ENCODE measurements at places on chromosomes 3 and 15.

GRCh38 chr15:85840079-85840801, 45.5 kb upstream of the KLHL25 start:
- DNase-seq = peak; percentile 48

- no peak for DNase-seq
Observed at GRCh38 chr3:11381563-11381962, 109.4 kb downstream of the ATG7 start.

DNA sequence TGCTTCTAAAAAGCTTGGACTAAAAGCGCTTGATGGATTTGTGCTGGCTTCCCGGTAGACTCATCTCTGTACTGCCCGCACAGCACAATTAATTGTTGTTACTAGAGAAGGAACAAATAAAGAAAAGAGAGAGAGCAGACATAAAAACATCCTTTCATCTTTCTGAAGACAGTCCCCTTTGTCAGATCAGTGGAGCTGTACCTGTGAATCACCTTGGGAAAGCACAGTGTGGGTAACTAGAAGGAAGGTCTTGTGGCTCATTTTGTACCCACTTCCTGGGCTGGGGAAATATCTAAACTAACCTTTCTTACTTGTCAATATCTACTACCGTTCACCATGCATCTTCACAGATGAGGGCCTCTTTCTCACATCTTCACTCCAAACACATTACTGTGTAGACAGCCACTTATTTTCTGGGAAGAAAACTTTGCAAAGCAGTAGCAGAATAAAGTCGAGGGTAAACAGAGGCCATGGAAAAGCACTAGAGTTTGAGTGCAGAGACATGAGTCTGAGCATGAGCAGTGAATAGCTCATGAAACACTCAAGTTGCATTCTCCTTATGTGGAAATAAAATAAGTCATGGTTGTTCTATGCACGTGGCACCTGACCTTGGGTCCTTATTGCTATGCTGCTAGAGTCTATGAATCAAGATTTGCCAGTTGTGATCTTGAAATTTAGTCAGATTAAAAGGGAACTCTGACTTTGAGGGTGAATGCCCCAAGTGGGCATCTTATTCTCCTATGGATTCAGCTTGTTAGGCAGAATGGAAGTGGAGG, 169.3 kb downstream of the LPP start:
- no peak for DNase-seq

DNA sequence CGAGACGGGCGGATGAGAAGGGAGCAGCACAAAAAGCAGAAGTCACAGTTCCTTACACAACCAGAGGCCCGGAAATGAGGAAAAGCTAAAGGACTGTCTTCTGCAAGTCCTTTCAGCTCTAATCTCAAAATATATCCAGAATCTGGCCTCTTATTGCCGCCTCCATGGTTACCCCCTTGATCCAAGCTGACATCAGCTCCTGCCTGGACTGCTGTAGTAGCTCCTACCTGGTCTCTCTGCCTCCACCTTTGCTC, 324.0 kb upstream of the ROPN1 start:
- DNase-seq = no peak

GRCh38 chr3:155605571-155605970, 139.3 kb downstream of the PLCH1 start:
- DNase-seq = no peak

DNA sequence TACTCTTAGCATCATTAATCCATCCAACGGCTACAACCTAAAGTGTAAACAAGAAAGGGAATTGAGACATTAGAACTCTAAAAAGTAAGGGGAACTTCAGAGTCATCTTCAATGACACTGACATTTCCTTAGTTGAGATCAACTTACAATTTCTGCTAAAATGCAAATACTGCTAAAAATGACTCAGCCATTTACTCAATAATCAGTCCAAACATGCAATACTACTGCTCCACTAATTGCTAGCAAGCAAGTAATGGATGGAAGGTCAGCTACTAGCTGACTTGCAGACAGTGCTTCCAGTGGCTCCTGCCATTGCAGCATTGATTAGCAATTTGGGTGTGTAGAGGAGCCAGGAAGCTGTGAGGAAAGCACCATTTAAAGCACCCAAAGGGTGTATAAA, 28.4 kb downstream of the CD200R1L start:
- no peak for DNase-seq

DNA sequence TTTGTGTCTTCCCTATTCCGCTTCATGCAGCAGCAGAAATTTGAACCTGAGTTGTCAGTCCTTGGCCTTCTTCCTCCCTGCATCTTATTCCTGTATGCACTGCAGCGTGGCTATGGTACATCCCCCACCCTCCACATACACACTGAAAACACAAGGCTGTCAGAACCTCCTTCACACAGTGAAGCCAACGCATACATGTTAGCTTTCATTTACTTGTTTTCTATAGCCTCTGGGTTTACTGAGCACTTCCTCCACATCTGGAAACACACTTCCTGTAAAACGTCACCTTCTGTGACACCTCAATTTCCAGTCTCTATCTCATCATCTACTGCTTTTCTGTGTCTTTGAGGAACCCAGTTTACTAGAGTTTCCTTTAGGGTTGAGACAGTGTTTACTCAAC, 47.0 kb downstream of the SUSD5 start:
- DNase-seq = no peak
